ENCODE measurements at places on chromosomes 16 and 17. TPM values are rescaled to one million over a fixed set of nuclear protein-coding genes. Genes with fewer than 3 reads are reported as not detected.

RND2 gene
- total RNA-seq: 0.03 TPM

OTOA gene
- total RNA-seq: not detected

KCTD19 gene
- total RNA-seq: not detected

SLFN14 gene
- not detected for total RNA-seq

GPR142 gene
- not detected for total RNA-seq

ABCA6 gene
- total RNA-seq: not detected

ABCA9 gene
- total RNA-seq: not detected

ULK2 gene
- 5.5 TPM for total RNA-seq

TPSD1 gene
- total RNA-seq: not detected

DLX4 gene
- not detected for total RNA-seq

CISD3 gene
- 2.2 TPM for total RNA-seq

ZACN gene
- total RNA-seq: not detected

ALOX12 gene
- total RNA-seq: not detected

RPL26 gene
- total RNA-seq: 2,622 TPM

WNT9B gene
- total RNA-seq: not detected

NME2 gene
- total RNA-seq: 970 TPM

TP53TG3 gene
- not detected for total RNA-seq

PRSS8 gene
- total RNA-seq: not detected

CPHXL2 gene
- total RNA-seq: not detected

PLLP gene
- total RNA-seq: not detected

DHRS7C gene
- not detected for total RNA-seq

PYDC1 gene
- total RNA-seq: not detected

OR2C1 gene
- total RNA-seq: not detected

AANAT gene
- not detected for total RNA-seq

ACAP1 gene
- not detected for total RNA-seq

FBRS gene
- 7.6 TPM for total RNA-seq

JMJD6 gene
- 97.4 TPM for total RNA-seq

Measured in SJSA1 (cell line).